ENCODE measurements at places on chromosomes 16 and 17. TPM values are rescaled to one million over a fixed set of nuclear protein-coding genes. Genes with fewer than 3 reads are reported as not detected.

The PRDM7 gene
- polyA plus RNA-seq, result not detected

DNA sequence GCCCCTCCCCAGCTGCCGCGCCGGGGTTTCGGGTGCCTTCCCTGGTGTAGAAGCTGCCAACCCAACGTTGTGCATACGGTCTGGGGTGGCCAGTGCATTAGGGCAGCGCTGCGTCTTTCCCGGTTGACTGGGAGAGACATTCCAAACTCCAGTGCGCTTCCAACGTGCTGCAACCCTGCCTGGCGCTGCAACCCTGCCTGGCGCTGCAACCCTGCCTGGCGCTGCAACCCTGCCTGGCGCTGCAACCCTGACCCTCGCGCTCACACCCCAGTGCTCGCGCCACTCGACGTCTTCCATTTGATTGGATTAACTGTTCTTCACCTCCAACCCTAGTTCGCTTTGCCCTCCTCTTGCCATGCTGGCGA, 488 bp upstream of the HAP1 start:
- peaks cover 67% of the 10 kb centered on the region for H3K27me3 ChIP-seq
- H3K27ac ChIP-seq, result no peak overlapping the region
- no peaks in the 10 kb centered on the region for H3K36me3 ChIP-seq
- no peaks in the 10 kb centered on the region for H3K4me1 ChIP-seq
- no peak for DNase-seq
- peak overlapping the region; percentile 58 for H3K4me3 ChIP-seq

DNA sequence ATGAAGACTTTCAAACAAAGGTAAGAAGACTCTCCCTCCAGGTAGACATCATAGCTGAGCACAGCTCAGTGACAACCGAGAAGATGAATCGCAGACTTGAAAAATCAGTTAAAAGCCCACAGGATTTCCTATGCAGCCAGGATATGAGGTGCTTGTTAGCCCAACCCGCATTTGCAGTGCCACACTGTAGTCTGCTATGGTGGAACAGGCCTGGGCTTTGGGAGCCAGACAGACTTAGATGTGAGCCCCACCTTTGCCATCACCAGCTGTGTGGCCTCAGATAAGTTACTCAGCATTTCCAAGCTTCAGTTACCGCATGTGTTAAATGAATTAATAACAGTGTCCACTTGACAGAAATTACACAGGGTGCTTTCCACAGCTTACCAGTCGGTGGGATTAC, 204.4 kb upstream of the HS3ST3A1 start:
- no peaks in the 10 kb centered on the region for H3K27me3 ChIP-seq
- H3K4me1 ChIP-seq, result no peaks in the 10 kb centered on the region
- no peaks in the 10 kb centered on the region for H3K36me3 ChIP-seq
- H3K4me3 ChIP-seq, result no peak overlapping the region
- DNase-seq, result no peak

The CDH1 gene
- not detected for polyA plus RNA-seq

DNA sequence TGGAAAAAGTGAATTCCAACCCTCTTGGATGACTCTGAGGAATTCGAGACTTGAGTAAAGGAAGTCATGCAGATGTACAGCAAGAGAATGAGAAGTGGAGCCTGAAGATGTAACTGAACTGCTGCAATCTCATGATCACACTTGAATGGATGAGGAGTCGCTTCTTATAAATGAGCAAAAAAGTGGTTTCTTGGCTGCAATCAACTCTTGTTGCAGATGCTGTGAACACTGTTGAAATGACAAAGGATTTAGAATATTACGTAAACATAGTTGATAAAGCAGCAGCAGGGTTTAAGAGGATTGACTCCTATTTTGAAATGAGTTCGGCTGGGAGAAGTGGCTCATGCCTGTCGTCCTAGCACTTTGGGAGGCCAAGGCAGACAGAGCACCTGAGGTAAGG, 25.5 kb downstream of the ASPA start:
- H3K4me1 ChIP-seq, result no peaks in the 10 kb centered on the region
- no peaks in the 10 kb centered on the region for H3K36me3 ChIP-seq
- no peak overlapping the region for H3K4me3 ChIP-seq
- H3K27ac ChIP-seq, result no peak overlapping the region

- no peaks in the 10 kb centered on the region for H3K27me3 ChIP-seq
- no peaks in the 10 kb centered on the region for H3K36me3 ChIP-seq
- H3K27ac ChIP-seq, result no peak overlapping the region
- no peaks in the 10 kb centered on the region for H3K4me1 ChIP-seq
- no peak overlapping the region for H3K4me3 ChIP-seq
Observed at GRCh38 chr16:7334801-7335560, 2.3 kb downstream of the RBFOX1 start.

GRCh38 chr16:78916928-78917545, 683.5 kb downstream of the MAF start:
- DNase-seq, result no peak
- no peaks in the 10 kb centered on the region for H3K4me1 ChIP-seq

GRCh38 chr17:76354747-76355310, 1.1 kb upstream of the PRPSAP1 start:
- H3K36me3 ChIP-seq, result peaks cover 11% of the 10 kb centered on the region
- H3K4me3 ChIP-seq, result no peak overlapping the region
- peaks cover 10% of the 10 kb centered on the region for H3K4me1 ChIP-seq
- no peaks in the 10 kb centered on the region for H3K27me3 ChIP-seq

GRCh38 chr17:20944014-20944865, 98.6 kb downstream of the USP22 start:
- no peak for DNase-seq
- peaks cover 4% of the 10 kb centered on the region for H3K36me3 ChIP-seq
- peaks cover 9% of the 10 kb centered on the region for H3K4me1 ChIP-seq
- no peak overlapping the region for H3K27ac ChIP-seq

- DNase-seq, result no peak
- H3K4me1 ChIP-seq, result no peaks in the 10 kb centered on the region
- no peaks in the 10 kb centered on the region for H3K27me3 ChIP-seq
- no peak overlapping the region for H3K27ac ChIP-seq
- H3K36me3 ChIP-seq, result no peaks in the 10 kb centered on the region
Observed at GRCh38 chr16:20940871-20941635, 40.5 kb downstream of the LYRM1 start.

DNA sequence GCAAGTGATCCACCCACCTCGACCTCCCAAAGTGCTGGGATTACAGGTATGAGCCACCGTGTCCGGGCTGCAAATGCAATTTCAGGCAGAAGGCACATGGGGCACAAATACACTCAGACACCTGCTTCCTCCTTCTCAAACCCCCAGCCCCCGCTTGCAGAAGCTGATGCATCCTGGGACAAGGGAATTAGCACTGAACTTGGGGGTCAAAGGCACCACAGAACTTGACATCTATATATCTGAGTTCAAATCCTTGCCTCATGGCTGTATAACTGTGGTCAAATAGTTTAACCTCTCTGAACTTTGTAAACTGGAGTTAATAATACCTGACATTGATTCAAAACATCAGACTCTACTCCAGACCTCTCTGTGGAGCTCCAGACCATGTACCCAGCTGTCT, 4.1 kb upstream of the ARL5C start:
- DNase-seq, result no peak
- H3K27me3 ChIP-seq, result no peaks in the 10 kb centered on the region
- no peak overlapping the region for H3K4me3 ChIP-seq
- H3K27ac ChIP-seq, result no peak overlapping the region
- H3K36me3 ChIP-seq, result no peaks in the 10 kb centered on the region
- no peaks in the 10 kb centered on the region for H3K4me1 ChIP-seq

GRCh38 chr17:61331178-61331577, 68.5 kb upstream of the TBX2 start:
- no peaks in the 10 kb centered on the region for H3K36me3 ChIP-seq
- no peak overlapping the region for H3K27ac ChIP-seq
- no peak for DNase-seq
- H3K27me3 ChIP-seq, result no peaks in the 10 kb centered on the region

The ST6GALNAC1 gene
- polyA plus RNA-seq, result not detected

DNA sequence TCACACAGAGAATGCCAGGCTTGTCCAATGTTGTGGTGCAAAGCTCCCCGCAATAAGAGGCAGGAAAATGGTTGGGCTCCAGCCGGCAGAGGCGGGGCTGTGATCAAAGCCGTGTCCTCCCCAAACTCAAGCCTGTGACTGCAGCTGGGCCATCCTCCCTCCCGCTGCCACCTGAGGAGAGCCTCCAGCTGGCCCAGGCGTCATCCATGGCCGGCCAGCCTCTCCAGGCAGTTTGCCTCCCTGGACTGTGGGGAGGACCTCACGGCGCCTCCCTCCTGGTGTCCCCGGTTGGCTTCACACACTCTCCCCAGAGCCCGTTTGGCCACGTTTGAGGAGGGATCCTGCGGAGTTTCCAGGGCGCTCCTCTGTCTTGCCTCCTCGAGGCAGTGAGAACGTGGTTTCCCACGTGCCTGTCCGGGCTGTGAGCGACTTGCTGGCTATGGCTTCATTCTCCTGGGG, 134.1 kb downstream of the IRF8 start:
- no peak overlapping the region for H3K27ac ChIP-seq
- peaks cover 74% of the 10 kb centered on the region for H3K27me3 ChIP-seq
- no peak for DNase-seq

- H3K4me1 ChIP-seq, result peaks cover 26% of the 10 kb centered on the region
- H3K4me3 ChIP-seq, result no peak overlapping the region
- peak; percentile 29 for DNase-seq
- no peaks in the 10 kb centered on the region for H3K27me3 ChIP-seq
- H3K27ac ChIP-seq, result no peak overlapping the region
- no peaks in the 10 kb centered on the region for H3K36me3 ChIP-seq
Observed at GRCh38 chr17:83177611-83178532, 98.5 kb downstream of the METRNL start.

- no peak overlapping the region for H3K27ac ChIP-seq
- peaks cover 22% of the 10 kb centered on the region for H3K36me3 ChIP-seq
- H3K4me3 ChIP-seq, result no peak overlapping the region
- H3K4me1 ChIP-seq, result no peaks in the 10 kb centered on the region
Observed at GRCh38 chr17:20983359-20983637, 59.5 kb downstream of the USP22 start.

DNA sequence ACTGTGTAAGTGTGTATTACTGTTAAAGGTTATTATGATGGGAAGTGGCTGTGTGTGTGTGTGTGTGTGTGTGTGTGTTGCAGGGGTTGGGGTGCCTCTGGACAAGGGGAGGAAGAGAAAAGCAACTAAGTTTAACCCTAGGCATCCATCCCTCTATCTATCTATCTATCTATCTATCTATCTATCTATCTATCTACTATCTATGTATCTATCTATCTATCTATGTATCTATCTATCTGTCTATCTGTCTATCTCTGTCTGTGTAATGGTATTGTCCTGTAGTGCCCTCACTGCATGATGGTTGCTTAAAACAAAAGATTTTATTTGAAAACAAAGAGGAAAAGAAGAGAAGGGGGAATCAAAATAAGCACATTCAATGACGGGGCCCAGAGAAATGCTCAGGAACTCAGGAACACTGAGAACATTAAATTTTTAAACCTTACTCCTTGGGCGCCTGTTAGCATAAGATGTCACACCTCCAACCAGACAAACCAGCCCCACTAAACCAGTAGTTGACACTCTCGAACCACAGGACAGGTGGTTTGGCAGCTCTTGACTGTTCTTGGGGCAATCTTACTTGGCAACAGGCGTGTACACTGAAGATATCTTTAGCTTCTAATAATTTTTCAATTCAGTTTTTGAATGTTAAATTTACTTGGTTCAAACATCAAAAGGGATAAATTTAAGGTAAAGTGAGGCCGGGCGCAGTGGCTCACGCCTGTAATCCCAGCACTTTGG, 5.1 kb upstream of the RPL26 start:
- H3K27ac ChIP-seq, result no peak overlapping the region
- H3K27me3 ChIP-seq, result no peaks in the 10 kb centered on the region
- DNase-seq, result no peak
- no peak overlapping the region for H3K4me3 ChIP-seq
- H3K4me1 ChIP-seq, result peaks cover 11% of the 10 kb centered on the region

DNA sequence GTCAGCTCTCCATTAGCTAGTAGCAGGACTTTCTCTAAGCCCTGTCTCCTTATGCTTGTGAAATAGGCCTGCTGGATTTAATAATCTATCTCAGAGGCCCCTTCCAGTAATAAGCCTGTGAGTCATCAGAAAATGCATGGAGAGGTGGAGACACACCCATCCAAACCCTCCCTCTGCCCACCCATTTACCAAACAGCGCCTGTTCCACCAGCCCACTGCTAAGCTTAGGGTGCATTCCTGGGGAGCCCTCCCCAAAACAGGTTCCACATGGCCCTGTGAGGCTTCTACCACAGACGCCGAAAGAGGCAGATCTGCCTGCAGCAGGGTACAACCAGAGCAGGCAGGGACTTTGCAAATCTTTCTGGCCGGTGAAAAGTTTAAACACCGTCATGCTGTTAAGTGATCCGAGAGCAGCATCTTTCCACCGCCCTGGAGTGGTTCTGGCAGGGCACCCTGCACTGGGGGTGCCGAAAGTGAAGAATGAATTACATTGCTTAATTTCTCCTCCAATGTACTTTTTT, 99.3 kb downstream of the GAS7 start:
- H3K4me3 ChIP-seq, result no peak overlapping the region
- H3K36me3 ChIP-seq, result no peaks in the 10 kb centered on the region
- H3K4me1 ChIP-seq, result no peaks in the 10 kb centered on the region
- no peak for DNase-seq
- H3K27ac ChIP-seq, result no peak overlapping the region
- H3K27me3 ChIP-seq, result no peaks in the 10 kb centered on the region

- H3K36me3 ChIP-seq, result no peaks in the 10 kb centered on the region
- H3K4me1 ChIP-seq, result no peaks in the 10 kb centered on the region
- no peaks in the 10 kb centered on the region for H3K27me3 ChIP-seq
- no peak overlapping the region for H3K27ac ChIP-seq
- H3K4me3 ChIP-seq, result no peak overlapping the region
- no peak for DNase-seq
Observed at GRCh38 chr16:49488740-49489525, 115.3 kb downstream of the C16orf78 start.

GRCh38 chr16:11819798-11820197, 22.7 kb upstream of the ZC3H7A start:
- no peaks in the 10 kb centered on the region for H3K36me3 ChIP-seq
- no peaks in the 10 kb centered on the region for H3K4me1 ChIP-seq
- H3K4me3 ChIP-seq, result no peak overlapping the region
- no peak overlapping the region for H3K27ac ChIP-seq
- H3K27me3 ChIP-seq, result no peaks in the 10 kb centered on the region

DNA sequence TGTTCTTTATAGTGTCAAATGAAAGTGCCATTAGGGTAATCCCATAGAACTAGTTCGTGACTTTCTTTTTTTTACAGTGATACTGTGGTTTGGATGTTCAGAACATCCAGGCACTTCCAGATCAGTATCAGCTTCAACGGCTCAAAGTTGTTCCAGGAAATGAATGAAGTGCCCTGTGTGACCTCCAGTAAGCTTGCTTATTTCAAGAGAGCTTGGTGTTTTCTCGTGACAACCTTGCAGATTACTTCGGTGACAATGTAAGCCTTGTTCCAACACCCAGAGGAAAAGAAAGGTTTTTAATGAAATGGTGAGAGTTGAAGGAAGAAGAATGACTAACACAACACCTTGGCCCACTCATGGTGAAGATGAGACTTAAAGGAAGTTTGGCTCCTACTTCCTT, 16.0 kb upstream of the KCNJ16 start:
- H3K27ac ChIP-seq, result no peak overlapping the region
- DNase-seq, result no peak
- no peak overlapping the region for H3K4me3 ChIP-seq
- H3K36me3 ChIP-seq, result no peaks in the 10 kb centered on the region
- H3K4me1 ChIP-seq, result no peaks in the 10 kb centered on the region

DNA sequence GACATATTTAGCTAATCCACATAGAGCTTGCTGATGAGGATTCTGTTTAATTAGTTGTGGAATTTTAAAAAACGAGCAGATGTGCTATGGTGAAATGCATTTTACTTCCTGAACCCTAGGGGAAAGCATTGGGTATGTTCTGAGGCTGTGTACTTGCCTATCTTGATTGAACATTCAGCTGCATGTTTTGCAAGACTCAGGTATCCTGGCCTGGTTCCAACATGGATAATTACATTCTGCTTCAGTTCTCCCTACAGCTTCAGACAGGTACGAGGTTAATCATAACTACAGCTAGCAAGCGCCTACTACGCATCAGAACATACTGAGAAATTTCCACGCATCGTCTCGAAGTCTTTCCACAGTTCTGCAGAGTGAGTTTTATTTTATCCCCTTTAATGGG, 77.0 kb downstream of the HS3ST2 start:
- DNase-seq, result no peak
- H3K4me1 ChIP-seq, result no peaks in the 10 kb centered on the region
- H3K27ac ChIP-seq, result no peak overlapping the region
